ENCODE measurements at places on chromosomes 16 and 17. TPM values are rescaled to one million over a fixed set of nuclear protein-coding genes. Genes with fewer than 3 reads are reported as not detected.

The RGS11 gene
- total RNA-seq = not detected

The SMPD3 gene
- total RNA-seq = 0.89 TPM

The C17orf67 gene
- 0.84 TPM for total RNA-seq

The C17orf50 gene
- not detected for total RNA-seq

The RAMP2 gene
- not detected for total RNA-seq

The MSL1 gene
- 67.2 TPM for total RNA-seq

The KCNJ18 gene
- total RNA-seq = not detected

The PRSS21 gene
- 0.39 TPM for total RNA-seq

The IL17C gene
- not detected for total RNA-seq

The SEC14L5 gene
- 0.27 TPM for total RNA-seq

The SGF29 gene
- 19.7 TPM for total RNA-seq

The CRISPLD2 gene
- total RNA-seq = 4.6 TPM

The NPIPB8 gene
- 0.79 TPM for total RNA-seq

The EVPL gene
- total RNA-seq = 58.0 TPM

The TBX6 gene
- 1.4 TPM for total RNA-seq

The KSR1 gene
- 16.5 TPM for total RNA-seq

All from HCT116 (cell line).